ENCODE measurements at places on chromosomes 1 and 21. TPM values are rescaled to one million over a fixed set of nuclear protein-coding genes. Genes with fewer than 3 reads are reported as not detected.

Gene C1orf167
- 0.35 TPM for total RNA-seq

Gene PRELP
- 64.8 TPM for total RNA-seq

Gene NIBAN1
- 556 TPM for total RNA-seq

Gene DDR2
- 241 TPM for total RNA-seq

DNA sequence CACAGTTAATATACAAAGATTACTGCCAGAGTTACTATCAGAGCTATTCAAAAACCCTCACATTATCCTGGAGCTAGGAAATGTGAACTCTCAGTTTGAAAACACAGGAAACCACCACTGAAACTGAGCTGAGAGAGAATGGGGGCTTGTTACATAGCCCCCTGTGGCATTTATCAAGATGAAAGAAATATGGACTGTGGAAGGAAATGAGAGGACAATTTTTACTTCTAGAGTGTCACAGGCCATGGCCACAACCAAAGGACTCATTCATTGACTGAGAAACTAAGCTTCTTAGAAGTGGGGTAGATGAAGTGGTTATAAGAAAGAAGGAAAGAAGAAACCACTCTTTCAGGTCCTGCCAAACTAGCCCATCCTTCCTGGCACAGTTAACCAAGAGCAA, 25.3 kb downstream of the DSTYK start:
- H3K27me3 ChIP-seq, result no peaks in the 10 kb centered on the region
- no peak overlapping the region for H3K4me3 ChIP-seq
- peaks cover 20% of the 10 kb centered on the region for H3K36me3 ChIP-seq

DNA sequence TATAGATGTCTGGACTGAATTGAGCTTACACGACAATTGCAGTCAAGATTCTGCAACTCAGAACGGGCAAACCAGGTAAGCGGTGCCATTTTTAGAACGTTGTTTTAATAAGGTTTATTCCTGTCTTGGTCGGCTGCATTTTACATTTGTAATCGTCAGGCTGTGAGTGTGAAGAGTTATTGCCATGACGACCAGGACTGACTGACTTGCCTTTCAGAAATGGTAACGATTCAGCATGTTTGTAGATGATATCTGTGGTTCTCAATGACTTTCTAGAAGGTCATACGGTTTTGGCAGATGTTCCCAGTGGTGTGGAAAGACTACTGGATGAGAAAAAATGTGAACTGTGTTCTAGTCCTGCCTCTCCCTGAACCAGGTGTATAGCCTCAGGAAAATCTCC, 271.3 kb upstream of the B3GALT2 start:
- ATAC-seq, result no peak
- H3K36me3 ChIP-seq, result no peaks in the 10 kb centered on the region
- H3K4me1 ChIP-seq, result no peaks in the 10 kb centered on the region
- no peak overlapping the region for H3K27ac ChIP-seq

DNA sequence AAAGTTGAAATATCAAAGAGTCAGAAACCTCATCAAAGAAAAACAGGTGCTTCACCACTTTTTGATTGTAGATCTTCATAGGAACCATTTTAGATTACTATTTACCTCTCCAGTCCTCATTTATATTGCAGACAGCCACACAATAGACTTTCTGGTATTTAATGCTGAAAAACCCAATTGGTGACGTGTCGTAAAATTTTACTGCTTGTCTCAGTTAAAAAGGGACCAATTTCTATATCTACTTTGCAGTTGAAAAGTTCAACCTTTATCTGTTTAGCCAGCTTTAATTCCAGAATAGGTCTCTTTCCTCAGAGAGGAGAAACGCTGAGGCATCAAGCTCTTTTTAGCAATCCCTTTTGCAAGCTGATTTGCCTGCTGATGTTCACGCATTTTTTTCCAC, 1722.4 kb downstream of the PLA2G4A start:
- H3K4me1 ChIP-seq, result no peaks in the 10 kb centered on the region
- H3K27me3 ChIP-seq, result no peaks in the 10 kb centered on the region
- ATAC-seq, result no peak
- no peaks in the 10 kb centered on the region for H3K36me3 ChIP-seq

- H3K4me1 ChIP-seq, result no peaks in the 10 kb centered on the region
- no peak overlapping the region for H3K27ac ChIP-seq
- H3K4me3 ChIP-seq, result no peak overlapping the region
- H3K36me3 ChIP-seq, result no peaks in the 10 kb centered on the region
Measured at GRCh38 chr1:241208910-241209379, 148.1 kb downstream of the RGS7 start.

GRCh38 chr1:160838888-160839287, 23.8 kb downstream of the CD244 start:
- no peaks in the 10 kb centered on the region for H3K36me3 ChIP-seq
- ATAC-seq, result no peak
- no peaks in the 10 kb centered on the region for H3K27me3 ChIP-seq

GRCh38 chr1:93440272-93440671, 7.6 kb upstream of the FNBP1L start:
- no peaks in the 10 kb centered on the region for H3K36me3 ChIP-seq
- H3K4me1 ChIP-seq, result no peaks in the 10 kb centered on the region
- H3K27me3 ChIP-seq, result no peaks in the 10 kb centered on the region
- ATAC-seq, result no peak

DNA sequence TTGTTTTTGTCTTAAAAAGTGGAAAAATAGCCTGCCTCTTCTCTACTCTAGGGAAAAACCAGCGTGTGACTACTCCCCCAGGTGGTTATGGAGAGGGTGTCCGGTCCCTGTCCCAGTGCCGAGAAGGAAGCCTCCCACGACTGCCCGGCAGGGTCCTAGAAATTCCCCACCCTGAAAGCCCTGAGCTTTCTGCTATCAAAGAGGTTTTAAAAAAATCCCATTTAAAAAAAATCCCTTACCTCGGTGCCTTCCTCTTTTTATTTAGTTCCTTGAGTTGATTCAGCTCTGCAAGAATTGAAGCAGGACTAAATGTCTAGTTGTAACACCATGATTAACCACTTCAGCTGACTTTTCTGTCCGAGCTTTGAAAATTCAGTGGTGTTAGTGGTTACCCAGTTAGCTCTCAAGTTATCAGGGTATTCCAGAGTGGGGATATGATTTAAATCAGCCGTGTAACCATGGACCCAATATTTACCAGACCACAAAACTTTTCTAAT, 35.0 kb upstream of the TDRD10 start:
- no peaks in the 10 kb centered on the region for H3K27me3 ChIP-seq
- ATAC-seq, result no peak
- no peak overlapping the region for H3K4me3 ChIP-seq
- peaks cover 10% of the 10 kb centered on the region for H3K4me1 ChIP-seq
- peak overlapping the region; percentile 75 for H3K27ac ChIP-seq

DNA sequence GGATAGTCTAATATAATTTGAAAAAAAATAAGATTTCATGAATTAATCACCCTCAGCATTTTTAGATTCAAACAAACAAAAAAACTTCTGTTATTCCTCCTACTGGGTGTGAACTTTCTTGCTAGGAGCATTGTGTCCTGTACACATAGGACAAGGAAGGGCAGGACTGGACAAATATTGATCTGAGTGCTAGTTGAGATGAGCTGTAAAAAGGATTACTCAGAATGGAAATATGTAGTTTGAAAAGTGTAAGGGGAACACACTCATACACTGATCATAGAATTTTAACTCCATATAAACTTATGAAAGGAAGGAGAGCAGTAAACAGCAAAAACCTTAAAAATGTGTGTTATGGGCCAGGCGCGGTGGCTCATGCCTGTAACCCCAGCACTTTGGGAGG, 156.5 kb upstream of the ZNF648 start:
- no peaks in the 10 kb centered on the region for H3K27me3 ChIP-seq
- no peak overlapping the region for H3K27ac ChIP-seq
- no peak overlapping the region for H3K4me3 ChIP-seq
- no peak for ATAC-seq
- H3K36me3 ChIP-seq, result no peaks in the 10 kb centered on the region
- H3K4me1 ChIP-seq, result no peaks in the 10 kb centered on the region

All from gastroesophageal sphincter (tissue), 4 donors.